ENCODE measurements at places on chromosomes 13 and 19.

DNA sequence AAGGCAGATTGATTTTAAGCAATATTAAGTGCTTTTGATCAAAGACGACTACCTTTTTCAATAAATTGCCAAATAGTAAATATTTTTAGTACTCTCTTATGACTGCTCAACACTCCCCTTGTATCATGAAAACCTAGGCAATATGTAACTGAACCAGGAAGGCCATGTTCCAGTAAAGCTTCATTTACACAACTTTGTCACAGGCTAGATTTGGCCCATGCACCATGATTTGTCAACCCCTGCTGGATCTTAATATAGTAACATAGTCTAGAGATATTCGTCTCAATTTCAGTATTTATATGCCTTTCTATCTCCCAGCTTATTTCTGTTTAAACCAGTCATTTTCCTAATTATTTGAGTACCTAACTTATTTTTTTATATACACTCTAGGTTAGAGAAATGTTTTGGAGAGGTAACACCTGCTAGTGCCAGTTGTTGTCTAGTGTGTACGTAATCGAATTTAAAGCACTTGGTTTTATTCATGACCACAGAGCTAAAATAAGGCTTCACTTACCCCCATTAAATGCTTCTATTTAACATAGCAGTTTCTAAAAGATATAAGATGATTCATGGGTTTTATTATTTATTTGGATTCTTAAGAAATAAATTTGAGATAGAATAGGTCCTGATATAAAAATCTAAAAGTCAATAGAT lies 21.0 kb downstream of the TPP2 start:
- no peak for DNase-seq

- no peak for DNase-seq
Observed at GRCh38 chr13:95541308-95541707, 11.2 kb upstream of the CLDN10 start.

GRCh38 chr13:51781246-51782022 lies 22.5 kb downstream of the DHRS12 start:
- peak; percentile 21 for DNase-seq

DNA sequence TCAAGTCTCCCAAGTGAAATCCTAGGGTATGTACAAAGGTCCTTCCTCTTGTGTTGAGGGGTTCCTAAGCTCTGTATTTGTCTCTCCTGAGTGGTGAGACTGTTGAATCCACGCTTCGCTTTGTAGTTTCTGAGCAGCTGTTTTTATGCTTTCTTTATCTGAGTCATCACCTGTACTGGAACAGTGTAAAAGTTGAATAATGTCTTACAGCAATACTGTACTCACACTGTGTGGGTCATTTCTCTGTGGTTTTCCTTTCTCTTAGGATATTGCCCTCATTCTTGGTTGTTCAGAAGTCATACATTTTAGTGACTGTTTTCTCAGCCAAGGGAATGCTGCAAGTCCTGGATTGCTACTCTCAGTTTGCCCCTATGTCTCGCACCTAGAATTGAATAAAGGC lies 1596.6 kb downstream of the SLITRK5 start:
- DNase-seq, result no peak

- no peak for DNase-seq
Observed at GRCh38 chr19:1612114-1613086, 7.1 kb upstream of the UQCR11 start.

DNA sequence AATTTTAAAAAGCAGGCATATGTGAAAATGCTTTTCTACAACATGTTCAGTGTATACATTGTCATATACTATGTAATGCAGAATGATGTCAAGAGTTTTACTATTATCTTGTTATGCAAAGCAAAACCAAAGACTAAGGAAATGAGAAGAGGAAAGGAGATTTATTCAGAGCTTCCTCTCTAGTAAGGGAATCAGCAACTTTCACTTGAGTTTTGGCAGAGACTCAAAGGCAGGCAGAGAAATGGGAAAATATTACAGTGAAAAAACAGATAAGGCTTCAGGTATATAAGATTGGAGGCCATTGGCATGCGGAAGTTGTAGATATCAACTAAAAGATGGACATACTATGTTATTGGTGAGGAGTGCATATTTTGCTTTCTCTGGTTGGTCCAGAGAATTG lies 512.0 kb upstream of the PCDH20 start:
- no peak for DNase-seq

DNA sequence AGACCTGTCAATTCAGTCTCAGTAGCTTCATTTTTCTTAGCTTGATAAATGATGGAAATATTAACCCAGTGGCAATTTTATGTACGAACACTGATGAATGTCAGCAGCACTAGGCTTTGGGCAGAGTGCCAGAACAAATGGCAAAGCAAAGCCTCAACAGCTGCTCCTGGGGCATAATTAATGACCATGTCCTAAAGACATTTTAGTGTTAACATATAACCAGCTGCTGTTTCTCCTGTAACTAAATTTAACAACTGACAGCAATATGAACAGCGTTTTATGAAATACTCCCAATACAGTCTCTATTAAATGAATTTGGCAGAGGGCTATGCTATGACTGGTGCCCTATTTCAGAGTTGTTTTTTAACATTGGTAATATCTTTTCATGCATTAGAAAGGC lies 47.1 kb downstream of the ZNF568 start:
- DNase-seq, result no peak

- no peak for DNase-seq
Observed at GRCh38 chr19:16654627-16655026, 5.3 kb downstream of the SMIM7 start.

GRCh38 chr13:68588623-68589022 lies 1358.5 kb upstream of the PCDH9 start:
- DNase-seq, result no peak

DNA sequence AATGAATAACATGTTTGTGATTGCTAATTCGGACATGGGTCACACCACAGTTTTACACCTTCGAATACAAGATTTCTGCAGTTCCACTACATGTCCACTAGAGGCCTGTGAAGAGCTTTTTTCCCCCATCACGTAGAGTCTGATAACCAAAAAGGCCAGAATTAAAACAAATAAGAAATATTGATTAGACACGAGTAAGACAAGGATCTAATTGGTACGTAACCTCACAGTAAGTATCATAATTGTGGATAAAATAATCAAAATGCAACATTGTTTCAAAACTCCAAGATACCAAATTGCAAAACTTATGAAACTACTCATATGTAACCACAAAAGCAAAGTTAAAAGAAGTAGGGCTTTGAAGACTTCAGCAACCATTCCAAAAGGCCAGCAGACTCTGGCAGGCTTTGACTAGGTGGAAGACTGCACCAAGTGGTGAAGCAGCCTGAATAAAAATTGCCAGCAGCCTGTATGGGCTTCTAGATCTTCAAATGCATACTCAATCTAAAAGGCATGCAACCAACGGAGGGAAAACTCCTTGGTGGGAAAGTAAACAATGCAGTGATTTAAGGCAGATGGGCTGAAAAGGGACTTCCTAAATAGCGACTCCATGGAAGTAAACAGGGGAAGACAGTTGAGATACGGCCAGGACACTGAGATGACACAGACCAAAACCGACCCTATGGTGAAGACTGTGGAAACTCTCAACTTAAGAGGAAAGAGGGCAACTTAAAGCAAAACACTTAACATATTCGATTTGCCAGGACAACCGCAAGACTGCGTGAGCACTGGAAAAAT lies 56.7 kb downstream of the STARD13 start:
- DNase-seq, result no peak
